ENCODE measurements at places on chromosomes 4 and X.

- H3K36me3 ChIP-seq = no peaks in the 10 kb centered on the region
- peak; percentile 41 for DNase-seq
- H3K4me3 ChIP-seq = no peak overlapping the region
- no peaks in the 10 kb centered on the region for H3K4me1 ChIP-seq
Observed at GRCh38 chr4:53055274-53055673, 193.2 kb downstream of the RASL11B start.

DNA sequence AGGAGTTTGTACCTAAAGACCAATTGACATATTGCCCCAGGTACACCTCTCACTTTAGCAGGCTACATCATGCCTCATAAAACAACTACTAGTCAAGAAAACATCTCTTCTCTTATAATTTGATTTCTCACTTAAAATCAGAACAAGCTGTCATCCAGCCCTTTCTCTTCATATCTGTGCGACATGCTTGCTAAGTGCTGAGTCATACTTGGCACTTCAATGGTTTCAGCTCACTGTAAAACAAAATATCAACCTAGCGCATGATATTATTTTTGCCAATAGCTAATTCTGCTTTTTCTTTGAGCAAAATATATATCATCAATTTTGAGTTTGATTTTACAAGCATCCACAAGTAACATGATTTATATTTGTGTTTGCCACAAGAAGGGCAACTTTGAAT, 27.9 kb upstream of the FUNDC1 start:
- H3K27ac ChIP-seq = no peak overlapping the region
- no peaks in the 10 kb centered on the region for H3K4me1 ChIP-seq
- H3K4me3 ChIP-seq = no peak overlapping the region
- DNase-seq = no peak
- H3K27me3 ChIP-seq = no peaks in the 10 kb centered on the region

DNA sequence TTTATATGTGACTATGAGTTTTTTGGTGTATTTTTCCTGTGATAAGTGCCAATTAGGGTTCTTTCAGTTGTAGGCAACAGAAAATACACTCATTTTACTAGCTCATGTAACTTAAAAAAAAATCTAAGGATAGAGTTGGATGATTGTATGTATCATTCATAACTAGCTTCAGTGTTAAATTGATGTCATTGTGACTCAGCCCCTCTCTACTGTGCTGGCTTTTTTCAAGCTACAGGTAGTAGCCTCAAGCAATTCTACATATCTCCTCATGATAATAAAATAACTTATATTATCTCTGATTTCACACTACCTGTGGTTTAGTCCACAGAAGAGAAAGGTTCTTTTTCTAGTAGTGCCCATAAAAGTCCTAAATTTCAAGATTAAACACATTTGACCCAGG, 11.9 kb downstream of the WDR17 start:
- H3K27me3 ChIP-seq = no peaks in the 10 kb centered on the region
- no peak for DNase-seq
- no peaks in the 10 kb centered on the region for H3K4me1 ChIP-seq
- H3K4me3 ChIP-seq = no peak overlapping the region
- no peaks in the 10 kb centered on the region for H3K36me3 ChIP-seq

GRCh38 chr4:188971125-188971524, 831.9 kb downstream of the TRIML1 start:
- H3K4me3 ChIP-seq = no peak overlapping the region
- H3K4me1 ChIP-seq = no peaks in the 10 kb centered on the region
- no peaks in the 10 kb centered on the region for H3K27me3 ChIP-seq
- no peak overlapping the region for H3K27ac ChIP-seq
- H3K36me3 ChIP-seq = no peaks in the 10 kb centered on the region
- DNase-seq = no peak

DNA sequence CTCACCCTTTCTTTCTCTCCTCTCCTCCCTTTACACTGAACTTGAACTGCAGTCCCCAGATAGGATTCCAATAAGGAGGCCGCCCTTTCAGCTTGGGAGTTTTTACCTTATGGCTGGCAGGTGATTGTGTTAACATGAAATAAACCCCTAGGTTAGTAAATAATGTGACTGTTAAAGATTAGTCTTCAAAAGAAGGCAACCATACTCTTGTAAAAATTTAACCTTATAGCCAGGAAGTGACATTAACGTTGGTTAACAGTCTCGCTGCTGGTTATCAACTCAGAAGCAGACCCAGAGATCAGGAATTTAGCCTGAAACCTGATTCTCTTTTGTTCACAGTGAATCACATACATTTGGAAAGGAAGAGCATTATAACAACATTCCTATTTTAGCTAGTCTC, 15.2 kb downstream of the FHDC1 start:
- DNase-seq = no peak
- H3K4me3 ChIP-seq = no peak overlapping the region
- H3K27me3 ChIP-seq = no peaks in the 10 kb centered on the region
- no peak overlapping the region for H3K27ac ChIP-seq
- no peaks in the 10 kb centered on the region for H3K4me1 ChIP-seq
- no peaks in the 10 kb centered on the region for H3K36me3 ChIP-seq

DNA sequence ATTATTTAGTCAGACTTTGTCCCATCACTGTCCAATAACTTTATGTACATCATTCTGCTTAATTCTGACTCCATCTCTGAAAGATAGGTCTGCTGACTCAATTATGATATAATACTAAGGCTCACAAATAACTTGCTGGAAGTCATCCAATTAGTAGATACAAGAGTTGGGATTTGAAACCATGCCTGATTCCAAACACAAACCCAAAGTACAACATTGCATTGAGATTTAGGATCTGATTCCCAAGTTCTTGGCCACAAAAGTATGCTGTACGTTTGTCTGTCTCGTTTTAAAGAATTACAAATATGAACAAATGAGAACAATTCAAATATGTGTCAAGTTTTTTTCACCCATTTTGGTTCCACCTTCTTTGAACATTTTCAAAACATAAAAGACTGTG, 108.8 kb downstream of the AMELX start:
- H3K27ac ChIP-seq = no peak overlapping the region
- peaks cover 11% of the 10 kb centered on the region for H3K4me1 ChIP-seq
- no peak for DNase-seq
- no peaks in the 10 kb centered on the region for H3K36me3 ChIP-seq

DNA sequence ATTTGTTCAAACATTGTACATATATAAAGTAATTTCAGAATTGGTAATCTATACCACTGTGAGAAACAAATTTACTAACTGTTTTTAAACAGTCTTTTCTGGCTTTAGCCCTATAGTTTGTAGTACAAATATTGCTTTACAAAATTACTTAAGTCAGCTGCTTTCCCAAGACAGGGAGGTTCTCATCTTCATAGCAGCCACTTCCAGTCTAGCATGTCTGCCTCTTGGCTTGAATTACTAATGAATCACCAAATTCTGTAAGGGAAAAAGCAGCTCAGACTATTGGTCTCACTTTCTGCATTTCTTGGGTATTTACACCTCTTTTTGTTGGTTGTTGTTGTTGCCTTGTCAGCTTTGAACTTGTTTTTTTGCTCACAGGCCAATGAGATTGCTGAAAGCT, 187.2 kb downstream of the NPFFR2 start:
- H3K4me3 ChIP-seq = no peak overlapping the region
- H3K4me1 ChIP-seq = no peaks in the 10 kb centered on the region
- H3K27ac ChIP-seq = no peak overlapping the region
- H3K36me3 ChIP-seq = no peaks in the 10 kb centered on the region
- peak; percentile 5 for DNase-seq

DNA sequence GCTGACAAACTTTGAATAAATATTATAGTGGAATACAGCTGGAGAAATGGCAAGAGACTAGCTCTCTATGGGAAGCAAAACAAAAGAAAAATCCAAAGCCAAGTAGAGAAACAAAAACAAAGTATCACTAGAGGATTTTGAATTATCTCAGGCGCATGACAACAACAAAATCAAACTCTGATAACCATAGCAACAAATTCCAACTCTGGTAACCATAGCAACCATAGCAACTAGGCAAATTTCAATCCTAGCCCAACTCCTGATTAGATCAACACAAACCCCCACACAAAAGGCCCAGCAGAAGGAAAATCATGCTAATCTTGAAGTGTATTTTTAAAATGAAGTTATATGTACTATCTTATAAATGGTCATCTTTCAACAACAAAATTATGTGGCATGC, 98.4 kb upstream of the MAGEE2 start:
- no peak overlapping the region for H3K4me3 ChIP-seq
- no peaks in the 10 kb centered on the region for H3K36me3 ChIP-seq
- H3K27ac ChIP-seq = no peak overlapping the region
- DNase-seq = no peak

DNA sequence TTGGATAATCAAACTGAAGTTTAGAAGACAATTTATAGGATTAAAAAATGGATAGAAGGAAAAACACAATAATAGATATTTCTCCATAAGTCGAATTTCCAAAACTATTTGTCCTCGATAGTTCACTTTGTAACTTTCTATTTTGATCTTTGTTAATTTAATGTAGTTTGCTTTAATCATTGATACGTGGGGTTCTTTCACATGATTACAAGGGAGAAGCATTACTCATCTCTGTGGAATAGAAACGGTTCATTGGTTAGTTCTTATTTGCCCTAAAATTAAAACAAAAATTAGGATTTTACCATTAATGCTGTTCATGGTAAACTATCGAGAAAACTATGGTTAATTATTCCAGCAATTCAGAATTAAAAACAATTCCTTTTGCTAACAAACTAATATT, 2.1 kb downstream of the TET2 start:
- no peaks in the 10 kb centered on the region for H3K36me3 ChIP-seq
- no peaks in the 10 kb centered on the region for H3K27me3 ChIP-seq
- no peak for DNase-seq

Data from lung (tissue), 17 donors.